Activated CD4-positive, alpha-beta T cell treated with anti-CD3 and anti-CD28 coated beads for 4 hours (primary cell): ENCODE measurements at places on chromosomes 1 and 21.

DNA sequence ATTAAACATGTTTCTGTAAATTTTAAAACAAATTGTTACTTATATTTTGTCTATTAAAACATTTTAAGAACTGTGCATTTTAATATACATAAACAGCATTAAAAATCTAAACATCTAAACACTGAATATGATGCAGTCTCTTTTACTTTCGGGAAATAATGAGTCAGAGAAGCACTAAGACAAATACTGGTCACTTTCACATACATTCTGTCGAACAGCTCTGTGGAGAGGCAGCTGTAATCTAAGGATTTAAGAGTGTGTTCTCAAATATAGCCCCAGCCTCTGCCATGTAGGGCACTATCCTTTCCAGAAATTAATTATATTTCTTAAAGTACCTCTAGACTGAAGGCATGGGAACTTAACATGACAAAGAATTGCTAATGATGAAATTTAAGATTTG is 89.6 kb upstream of the PTGFR start:
- no peak for DNase-seq

GRCh38 chr1:28509705-28510272 is 3.9 kb downstream of the RCC1 start:
- peak; percentile 46 for DNase-seq

DNA sequence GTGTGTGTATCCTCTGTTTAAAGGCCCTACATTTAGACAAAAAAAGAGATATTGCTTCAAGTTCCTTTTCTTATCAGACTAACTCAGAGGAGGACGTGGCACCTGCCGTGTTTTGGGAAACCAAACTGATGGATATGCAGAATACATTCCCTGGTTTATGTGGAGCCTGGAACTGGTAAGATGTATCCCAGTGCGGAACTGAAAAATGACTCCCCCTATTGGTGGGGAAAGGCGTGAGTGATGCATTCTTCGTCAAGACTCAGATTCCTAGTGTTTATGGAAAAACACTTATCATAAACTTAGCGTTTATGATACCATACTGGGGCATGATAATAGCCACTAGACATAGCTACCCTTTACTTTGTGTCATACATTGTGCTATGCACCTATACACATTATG is 154.2 kb downstream of the ZNF326 start:
- no peak for DNase-seq

DNA sequence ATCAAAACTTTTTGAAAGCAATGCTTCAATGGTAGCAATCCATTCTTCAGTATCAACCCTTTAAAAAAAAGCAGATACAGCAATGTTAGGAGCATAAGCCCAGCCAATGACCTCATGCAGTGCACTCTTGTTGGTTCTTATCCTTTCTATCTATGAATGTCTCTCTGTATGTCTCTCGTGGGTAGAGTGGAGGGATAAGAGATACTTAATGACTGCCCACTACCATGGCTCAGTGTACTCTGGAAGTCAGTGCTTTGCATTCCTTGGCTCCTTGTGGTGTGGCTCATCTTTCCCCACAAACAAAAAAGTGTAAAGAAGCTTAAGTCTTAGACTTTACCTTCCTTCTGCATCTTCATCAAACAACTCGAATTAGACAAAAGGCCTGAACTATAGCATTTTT is 50.3 kb downstream of the PCSK9 start:
- no peak for DNase-seq

- DNase-seq, result no peak
Observed at GRCh38 chr1:118110580-118110979, 74.4 kb downstream of the SPAG17 start.

DNA sequence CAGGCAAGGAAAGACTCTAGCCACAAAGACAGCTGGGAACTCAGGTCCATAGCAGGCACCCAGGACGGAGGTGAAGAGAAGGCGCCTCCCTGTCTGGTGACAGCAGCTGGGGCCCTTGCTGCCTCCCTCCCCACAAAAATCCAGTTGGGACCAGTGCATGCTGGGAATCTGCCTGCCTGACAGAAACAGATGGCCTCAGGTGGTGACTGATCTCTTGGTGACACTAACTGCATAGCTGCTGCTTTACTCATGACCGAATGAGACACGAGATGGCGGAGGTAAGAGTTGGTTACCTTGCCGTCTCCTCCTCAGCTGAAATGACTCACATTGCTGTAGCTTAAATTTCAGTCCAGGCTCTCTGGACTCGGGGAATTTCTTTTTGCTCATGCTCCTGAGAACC is 130.3 kb downstream of the FGGY start:
- no peak for DNase-seq

DNA sequence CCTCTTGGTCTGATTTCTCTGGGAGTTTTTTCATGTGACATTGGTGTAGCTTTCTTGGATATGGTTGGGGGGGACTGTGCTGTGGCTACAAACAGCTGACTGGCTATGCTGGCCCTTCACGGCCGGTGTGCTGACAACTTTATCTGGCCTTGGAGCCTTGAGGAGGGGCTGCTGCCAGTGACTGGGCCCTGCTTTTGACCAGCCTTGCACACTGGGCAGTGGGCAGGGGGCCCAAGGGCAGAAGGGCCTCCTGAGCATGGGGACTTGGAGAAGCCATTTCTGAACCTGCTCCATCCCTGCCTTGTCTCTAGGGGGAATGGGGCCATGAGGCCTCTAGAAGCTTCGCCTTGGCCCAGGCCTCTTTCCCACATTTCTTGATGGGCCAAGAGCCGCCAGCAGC is 139.6 kb downstream of the CAMTA1 start:
- DNase-seq, result no peak

GRCh38 chr1:63824451-63824850 is 50.6 kb downstream of the ROR1 start:
- no peak for DNase-seq

DNA sequence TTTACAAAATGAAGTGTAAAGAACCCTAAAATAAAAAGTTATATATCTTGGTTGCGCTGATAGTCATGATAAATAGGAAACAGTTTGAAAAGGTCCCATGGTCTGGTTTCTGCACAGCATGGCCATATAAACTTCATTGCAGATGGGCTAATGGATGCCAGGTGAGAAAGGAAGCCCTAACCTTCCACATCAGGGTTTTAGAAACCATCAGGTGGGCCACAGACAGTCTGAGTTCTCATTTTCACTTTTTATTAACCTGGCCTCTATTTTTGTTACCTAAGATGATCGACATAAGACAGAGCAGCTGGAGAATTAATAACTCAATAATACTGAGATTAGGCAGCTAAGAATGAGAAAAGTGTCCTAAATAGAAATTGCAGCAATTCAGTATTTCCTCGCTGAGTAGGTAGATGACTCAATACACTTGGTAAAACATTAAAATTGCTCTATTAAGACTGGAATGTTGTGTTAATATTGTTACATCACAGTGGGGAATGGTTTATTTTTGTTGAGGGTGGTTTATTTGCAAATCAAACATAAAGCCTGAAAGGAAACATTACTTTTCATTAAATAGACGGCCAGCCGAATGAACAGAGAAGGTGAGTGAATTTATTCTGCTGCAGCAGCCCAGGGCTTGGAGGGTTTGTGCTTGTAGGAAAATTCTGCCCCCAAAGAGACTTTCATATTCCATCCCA is 21.1 kb downstream of the C1orf21 start:
- DNase-seq, result no peak

- DNase-seq, result no peak
Observed at GRCh38 chr21:34946916-34947534, 102.1 kb downstream of the RUNX1 start.

DNA sequence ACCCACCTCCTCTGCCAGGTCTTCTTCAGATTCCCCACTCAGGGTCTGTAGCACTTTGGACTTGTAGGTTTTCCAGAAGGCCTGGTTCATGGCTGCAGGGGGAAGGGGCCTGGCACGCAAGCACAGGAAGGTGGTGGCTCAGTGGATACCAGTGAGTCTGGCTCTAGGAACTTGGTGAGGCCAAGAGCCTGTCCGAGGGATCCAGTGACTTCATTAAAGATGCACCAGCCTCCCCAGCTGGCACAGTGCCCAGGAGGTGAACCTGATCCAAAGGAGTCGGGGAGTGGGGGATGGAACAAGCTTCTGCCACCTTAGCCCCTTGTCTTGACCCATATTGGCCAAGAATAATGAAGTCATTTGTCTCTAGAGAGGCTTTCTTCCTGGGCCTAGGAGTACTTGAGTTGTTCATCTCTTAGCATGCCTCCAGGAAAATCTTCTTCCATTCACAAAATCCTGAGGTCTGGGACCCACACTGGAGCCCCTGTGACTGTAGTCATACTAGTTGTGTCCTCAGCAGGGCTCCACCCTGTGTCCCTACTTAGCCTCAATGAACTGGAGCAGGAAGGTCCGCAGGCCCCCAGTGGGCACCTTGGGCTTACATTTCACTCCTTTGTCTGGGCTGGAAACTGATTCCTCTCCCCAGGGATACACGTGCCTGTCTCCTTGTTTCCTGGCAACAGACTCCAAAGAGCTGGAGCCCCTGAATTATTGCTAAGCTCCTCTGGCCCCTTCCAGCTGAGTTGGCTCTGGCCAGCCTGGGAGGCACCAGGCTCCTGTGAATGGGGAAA is at the start of gene C1orf232:
Gene C1orf232, minus strand, starts transcription at position 554 of the 788 bp plus-strand sequence. Its CDS starts 464 bp downstream, at position 90.
- DNase-seq, result no peak

DNA sequence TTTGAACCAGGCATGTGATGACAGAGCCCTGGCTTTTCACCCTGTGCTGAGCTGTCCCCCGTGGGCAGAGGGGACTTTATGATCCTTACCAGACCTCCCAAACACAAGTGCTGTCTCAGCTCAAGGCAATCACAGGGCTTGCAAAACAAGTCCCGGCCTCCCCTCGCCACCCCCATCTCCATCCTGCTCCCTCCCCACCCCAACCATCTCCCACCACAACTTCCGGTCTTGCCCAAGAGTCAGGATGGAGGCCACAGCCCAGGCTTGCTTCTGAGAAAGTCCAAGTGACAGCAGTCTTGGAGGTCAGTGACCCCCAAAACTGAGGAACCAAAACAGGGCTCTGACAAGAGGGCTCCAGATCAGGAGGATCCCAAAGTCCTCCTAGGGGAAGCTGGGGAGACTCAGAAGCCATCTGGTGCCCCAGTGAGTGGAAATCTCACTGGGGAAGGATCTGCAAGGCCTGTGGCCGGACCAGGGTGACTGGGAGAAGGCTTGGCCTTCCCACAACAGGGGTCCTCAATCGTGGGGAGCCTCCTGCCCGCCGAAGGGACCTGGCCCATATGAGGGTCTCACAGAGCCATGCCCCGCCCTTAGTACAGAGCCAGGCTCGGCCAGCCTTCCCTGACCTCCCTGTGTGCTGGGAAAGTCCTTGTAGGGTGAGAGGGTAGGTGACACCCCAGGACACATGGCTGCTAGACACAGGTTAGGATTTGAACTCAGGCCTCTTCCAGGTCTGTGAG is 4.5 kb upstream of the SDC3 start:
- no peak for DNase-seq

DNA sequence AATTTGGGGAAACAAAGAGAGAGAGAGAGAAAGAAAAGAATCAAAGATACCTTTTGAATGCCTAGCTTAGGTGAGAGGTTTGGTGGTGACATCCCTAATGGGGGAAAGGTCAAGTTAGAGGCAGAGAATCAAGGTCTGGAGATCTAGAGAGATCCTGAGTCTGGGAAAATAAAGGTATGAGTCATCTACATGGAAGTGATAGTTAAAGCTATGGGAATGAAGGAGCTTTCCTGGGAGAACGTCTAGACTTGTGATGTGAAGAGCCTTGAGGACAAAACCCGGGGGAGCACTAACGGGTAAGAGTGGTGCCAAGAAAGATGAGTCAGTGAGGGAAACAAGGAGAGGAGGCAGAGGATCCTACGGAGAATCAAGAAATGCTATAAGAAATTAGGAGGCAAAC is 110.8 kb upstream of the RUNX1 start:
- no peak for DNase-seq

DNA sequence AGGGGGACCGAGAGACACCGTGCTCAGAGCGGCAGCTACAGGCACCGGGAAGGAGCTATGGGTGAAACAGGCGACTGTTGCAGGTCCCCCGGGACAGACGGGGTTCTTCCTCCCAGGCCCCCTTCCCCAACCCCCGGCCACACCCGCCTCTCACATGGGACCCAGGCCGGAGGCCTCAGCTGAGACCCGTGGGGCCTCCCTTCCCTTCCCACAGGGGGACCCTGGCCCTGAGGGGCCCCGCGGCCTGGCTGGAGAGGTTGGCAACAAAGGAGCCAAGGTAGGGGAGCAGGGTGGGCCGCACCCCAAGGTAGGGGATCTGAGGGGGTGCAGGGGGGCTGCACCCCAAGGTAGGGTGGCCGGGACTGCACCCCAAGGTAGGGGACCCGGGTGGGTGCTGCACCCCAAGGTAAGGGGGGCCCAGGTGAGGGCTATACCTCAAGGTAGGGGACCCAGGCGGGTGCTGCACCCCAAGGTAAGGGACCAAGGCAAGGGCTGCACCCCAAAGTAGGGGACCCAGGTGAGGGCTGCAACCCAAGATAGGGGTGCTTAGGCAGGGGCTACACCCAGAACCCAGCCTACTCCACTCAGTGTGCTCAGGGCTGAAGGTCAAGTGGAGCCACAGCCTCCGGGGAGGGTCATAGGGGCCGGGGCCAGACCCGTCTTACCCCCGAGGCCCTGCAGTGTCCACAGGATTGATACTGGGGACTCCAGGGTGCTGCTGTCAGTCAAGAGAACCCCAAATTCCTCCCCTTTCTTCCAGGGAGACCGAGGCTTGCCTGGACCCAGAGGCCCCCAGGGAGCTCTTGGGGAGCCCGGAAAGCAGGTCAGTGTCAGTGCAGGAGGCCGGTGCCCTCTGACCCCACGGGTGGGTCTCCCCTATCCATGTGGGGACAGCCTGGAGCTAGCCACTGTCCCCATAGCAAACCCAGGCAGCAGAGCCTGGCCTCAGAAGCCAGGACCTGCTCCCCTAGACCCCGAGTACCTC is 22.7 kb downstream of the COL6A2 start:
- no peak for DNase-seq

DNA sequence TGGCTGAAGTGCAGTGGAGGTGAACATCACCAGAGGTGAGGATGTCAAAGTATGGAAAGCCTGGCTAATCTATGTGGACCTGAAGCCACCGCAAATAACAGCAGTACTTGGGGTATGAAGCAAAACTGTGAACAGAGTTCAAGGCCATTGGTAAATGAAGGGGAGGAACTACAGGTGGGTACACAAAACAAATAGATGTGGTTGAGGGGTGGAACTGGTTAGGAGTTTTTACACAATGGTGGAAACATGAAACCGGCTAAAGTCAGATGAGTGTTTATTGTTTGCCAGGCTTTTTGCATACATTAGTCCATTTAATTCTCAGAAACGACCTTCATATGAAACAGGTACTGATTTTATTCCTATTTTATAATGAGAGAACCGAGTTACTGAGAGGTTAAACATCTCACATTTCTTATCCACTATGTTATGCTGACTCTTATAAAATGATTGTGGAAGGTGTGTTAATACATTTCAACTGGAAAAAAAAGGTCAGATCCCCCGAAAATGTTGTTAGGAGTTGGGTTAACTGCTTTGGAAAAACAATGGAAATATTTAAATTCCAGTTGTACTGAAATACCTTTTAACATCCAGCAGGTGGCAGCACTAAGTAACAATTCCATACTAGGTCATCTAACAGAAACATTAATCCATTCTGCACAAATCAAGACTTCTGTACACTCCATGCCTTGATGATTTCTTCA is 44.3 kb upstream of the GTF2B start:
- peak; percentile 7 for DNase-seq

GRCh38 chr1:26530410-26530894 is 891 bp downstream of the RPS6KA1 start:
- DNase-seq, result no peak

- DNase-seq, result no peak
Observed at GRCh38 chr1:229297746-229298145, 26.8 kb downstream of the RAB4A start.
